ENCODE measurements at places on chromosomes 4 and X.

GRCh38 chr4:75422998-75423397, 91.2 kb downstream of the RCHY1 start:
- no peak for DNase-seq

- DNase-seq = no peak
Observed at GRCh38 chrX:42077675-42078074, 154.3 kb upstream of the CASK start.

DNA sequence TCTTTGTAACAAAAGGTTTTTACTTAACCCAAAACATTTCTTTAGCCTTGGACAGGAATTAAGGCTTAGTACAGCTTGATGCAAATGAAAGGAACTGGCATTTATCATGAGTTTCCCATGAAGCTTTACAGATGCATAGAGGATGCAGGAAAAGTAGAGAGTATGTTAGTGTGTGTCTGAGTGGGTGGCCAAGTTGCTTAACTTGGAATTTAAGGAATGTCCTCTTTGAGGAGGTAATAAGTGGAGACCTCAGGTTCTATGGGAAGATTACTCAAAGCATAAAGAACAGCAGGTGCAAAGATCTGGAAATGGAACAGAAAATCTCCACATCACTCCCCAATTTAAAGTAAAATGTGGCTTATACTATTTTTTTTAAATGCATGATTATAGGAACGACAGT, 457.9 kb downstream of the KCNIP4 start:
- DNase-seq = no peak

DNA sequence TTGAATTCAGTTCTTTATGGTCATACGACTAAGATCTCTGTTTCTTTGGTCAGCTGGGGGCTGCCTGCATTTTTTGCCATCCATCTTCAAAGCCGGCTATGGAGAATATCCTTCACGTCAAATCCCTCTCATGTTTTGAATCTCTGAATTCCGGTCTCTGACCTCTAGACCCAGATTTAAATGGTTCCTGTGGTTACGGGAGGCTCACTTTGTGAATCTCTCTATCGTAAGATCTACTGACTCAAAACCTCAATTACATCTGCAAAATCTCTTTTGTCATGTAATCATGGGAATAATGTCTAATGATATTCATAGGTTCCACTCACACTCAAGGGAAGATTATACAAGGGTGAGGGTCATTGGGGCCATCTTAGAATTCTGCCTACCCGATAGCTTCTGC, 5.7 kb upstream of the MPC1L start:
- no peak for DNase-seq

DNA sequence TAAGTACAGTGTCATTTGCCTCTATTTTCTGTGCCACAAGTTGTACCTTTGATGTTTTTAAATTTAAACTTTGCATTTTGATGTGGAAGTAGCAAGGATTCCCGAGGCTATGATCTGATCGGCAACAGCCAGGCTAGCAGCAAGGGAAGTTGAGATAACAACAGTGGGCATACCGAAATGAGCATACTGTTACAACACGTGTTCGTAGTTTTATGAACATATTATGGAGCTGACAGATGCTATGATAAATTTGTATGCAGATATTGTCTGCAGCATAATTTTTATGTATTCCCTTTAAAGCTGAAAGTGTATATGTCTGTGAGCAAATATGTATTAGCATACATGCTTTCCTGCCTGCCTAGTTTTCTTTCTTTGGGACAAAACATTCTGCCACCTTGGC, 306.1 kb downstream of the PCDH7 start:
- DNase-seq = no peak

DNA sequence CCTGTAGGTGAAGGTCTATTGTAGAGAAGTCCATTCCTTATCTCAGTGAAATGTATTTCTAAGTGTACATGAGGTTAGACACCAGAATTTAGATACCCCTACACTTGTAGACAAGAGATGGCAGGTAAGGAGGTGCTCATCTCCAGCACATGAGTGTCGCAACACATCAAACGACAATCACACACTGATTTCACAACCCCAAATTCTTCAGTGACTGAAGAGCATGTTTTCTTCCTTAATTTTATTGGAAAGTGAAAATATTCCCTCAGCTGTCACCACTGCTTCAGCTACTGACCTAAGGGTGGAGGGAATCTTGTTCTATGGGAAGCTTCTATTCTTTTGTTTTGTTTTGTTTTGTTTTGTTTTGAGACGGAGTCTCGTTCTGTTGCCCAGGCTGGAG, 280.3 kb downstream of the ARHGAP24 start:
- DNase-seq = no peak

DNA sequence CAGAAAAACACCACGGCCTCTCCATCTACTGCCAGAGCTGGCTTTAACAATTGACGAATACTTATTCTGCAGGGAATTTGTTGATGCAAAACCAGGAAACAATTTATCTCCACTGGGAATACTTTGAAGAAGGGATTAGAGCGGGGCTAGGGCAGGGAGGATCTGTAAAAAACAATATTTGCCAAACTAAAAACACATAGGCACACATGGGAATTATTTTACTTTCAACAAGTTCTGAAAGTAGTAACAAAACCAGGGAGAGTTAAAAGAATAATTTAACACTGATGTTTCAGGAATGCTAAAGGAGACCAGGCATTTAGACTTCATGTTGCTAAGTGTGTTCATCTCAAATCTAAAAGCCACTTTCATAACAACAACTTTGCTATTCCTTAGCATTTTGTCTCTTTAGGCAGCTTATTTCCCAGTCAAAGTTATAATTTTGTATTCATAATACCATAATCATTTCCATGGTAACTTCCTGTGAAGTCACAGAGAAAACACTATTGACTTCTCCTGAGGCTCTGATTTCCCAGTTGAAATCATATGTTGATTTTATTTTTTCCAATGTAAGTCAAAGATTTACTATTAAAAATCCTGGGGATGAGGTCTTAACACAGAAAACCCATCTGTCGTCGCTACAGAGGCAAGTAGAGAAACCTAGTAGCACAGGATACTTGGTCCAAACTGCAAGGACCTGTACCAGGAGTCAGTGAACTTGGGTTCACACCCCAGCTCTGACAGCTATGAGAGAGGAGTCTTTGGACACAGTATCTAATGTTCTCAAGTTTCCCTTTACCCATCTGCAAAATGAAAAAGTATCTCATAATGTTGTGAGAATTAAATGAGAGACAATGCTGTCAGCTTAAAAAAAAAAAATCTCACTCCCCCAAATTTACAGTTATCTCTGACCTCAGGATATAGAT, 69.3 kb downstream of the SH3RF1 start:
- DNase-seq = no peak

DNA sequence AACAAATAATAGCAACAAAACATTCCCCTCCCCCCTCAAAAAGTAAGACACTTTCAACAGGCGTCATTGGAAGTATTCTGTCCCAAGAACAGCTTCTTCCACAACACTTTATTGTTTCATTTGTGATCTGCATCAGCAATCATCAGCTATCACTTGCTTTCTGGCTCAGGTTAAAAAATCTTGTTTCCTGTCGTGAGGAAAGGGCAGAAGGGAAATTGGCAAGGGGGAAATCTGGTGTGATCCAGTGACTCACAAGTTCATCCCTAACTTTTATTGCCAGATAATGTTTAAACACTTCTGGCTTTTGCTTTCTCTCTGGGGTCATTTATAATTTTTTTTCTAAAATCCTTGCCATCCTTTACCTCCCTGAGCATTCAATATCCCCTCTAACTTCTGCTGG, 247.4 kb upstream of the GIMD1 start:
- no peak for DNase-seq

DNA sequence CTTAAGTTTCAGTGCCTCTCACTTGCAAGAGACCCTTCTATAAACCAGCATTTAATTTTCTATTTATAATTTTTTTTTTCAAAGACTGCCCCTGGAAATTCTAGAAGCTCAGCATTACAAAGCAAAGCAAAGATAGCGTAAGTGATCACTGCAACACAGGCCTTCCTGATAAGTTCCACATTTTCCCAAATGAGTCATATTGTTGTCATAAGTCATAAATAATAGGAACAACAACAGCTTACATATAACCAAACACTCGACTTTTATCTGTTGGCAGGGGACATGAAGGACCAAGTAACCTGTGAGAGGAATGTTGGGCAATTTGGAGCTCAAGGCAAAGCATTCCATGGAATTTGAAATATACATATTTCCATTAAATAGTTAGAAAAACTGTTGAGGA, 815.5 kb downstream of the DMD start:
- DNase-seq = no peak

DNA sequence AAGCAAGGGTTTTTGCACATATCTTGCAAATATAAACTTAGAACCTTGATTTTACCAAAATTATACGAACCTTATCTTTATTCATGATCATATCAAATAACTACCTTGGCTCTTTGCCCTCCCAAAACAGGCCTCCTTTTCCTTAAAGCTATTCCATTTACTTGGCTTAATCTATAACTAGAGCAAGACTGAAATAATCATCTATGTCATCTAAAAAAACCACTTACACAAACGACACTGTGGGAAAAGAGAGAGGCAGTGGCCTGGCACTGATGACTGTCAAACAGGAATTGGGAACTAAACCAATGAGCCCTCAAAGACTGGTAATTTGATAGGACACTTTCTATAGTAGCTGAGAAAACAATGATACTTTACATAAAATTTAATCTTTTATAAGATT, 11.7 kb upstream of the PTPN13 start:
- no peak for DNase-seq

GRCh38 chr4:52701207-52701606, 42.1 kb upstream of the USP46 start:
- no peak for DNase-seq

DNA sequence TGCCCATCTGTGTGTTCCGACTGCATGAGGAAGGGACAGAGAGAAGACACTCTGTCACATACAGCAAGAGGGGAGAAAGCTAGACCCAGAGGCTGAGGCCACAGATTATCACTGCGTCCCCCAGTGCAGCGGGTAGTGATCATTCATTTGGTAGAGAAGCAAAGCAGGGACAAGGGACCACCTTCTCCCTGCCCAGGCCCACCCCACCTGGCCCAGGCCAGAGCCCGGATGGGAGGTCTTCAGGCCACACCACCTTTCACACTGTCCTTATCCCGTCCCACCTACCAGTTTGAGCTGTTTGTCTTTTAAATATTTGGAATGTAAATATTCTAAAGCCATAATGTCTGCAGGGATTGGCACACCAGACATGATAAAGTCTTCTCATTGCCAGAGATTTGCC, 10.6 kb downstream of the TNIP2 start:
- DNase-seq = no peak

DNA sequence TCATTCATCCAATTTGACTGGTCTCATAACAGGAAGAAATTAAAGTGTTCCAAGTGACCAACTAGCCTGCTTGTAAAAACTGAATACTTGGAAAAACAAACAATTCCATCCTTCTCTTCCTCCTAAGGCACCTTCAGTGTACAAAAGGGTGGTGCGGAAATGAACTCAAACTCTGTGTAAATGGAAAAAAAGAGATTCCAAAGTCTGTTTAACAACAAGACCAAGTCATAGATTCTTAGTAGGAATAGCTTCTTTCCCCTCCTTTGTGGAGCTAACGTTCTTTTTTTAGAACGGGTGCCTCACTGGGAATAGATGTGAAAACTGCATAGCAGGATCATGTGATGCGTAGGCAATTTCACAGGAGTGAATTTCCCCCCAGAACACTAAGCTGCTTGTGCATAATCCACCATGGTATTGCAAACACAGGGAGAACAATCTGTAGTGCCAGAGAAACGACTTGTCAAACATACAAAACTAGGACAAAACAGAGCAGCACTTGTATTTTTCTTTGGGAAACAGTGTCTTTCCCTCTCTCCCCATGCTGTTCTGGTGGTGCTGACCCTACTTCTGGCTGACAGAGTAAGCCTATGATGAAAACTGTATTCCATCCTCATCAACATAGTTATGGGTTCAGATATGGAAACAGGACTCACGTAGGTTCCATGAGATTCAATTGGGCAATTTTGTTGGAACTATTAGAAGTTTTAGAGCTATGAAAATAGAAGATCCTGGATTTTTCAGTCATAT, 13.2 kb upstream of the SOD3 start:
- no peak for DNase-seq

GRCh38 chr4:157185363-157185762, 35.2 kb upstream of the GRIA2 start:
- DNase-seq = no peak

All from AG09319 (cell line).